SHP77 treated with DMSO at 0.1 percent for 48 hours (cell line): ENCODE measurements at places on chromosomes 5 and 9.

GRCh38 chr5:93621327-93621798 lies 38.3 kb downstream of the NR2F1 start:
- peak; percentile 74 for DNase-seq

DNA sequence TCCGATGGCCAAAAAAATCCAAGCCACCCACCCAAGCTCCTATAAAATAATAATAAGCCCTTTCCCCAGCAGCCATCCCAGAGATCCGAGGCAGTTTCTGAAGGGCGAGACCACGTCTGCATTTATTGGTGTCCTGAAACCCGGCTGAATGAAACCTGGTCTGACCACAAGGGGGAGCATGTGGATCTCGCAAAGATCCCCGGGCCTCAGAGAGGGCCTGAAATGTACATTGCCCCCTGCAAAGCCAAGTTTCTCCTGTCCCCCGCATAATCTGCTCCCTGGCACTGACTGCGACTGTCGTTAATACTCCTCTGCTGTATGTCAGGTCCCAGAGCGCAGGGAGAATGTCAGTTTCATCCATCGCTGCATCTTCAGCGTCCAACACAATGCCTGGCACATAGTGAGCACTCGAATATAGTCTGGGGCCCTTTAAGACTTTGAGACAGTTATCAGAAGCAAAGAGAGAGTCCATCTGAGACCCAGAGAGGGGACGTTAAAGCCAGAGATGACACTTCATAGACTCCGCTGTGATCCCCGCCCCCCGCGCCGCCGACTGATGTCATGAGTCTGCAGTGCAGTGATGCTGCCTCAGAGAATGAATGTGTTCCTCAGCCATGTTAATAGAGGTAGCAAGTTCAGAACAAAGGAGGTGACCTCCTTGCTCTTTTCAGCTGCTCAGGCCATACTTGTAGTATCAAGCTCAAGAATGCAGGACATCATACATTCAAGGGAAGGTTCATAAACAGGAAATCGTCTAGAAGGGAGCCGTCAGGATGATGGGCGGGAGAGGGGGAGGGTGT lies 74.5 kb upstream of the BARHL1 start:
- DNase-seq = peak; percentile 47

GRCh38 chr9:110573305-110573704 lies 6.2 kb downstream of the SVEP1 start:
- no peak for DNase-seq

DNA sequence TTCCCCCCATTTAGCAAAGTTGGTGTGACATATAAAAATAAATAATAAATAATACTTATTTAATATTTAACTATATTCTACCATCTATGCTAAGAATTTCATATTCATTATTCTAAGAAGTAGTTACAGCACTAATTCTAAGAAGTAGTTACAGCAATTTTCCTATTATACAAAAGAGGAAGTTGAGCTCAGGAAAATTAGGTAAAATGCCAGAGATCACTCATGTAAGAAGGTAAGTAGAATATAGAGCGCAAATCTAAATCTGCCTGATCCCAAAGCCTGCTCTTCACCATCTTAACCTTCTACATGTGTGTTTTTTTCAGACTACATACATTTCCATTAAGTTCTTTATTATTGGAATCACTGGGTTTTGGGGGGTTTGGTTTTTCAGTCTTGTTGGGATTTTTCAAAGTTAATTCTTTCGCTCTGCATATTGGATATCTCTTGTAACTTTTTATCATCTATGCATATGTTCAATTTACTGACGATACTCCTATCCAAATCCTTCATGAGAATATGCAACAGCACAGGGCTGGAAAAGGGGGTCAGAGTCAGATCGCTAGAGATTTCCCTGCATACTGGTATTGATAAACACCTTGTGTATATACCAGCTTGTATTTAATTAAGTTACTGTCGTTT lies 852.1 kb downstream of the MAT2B start:
- DNase-seq = no peak

DNA sequence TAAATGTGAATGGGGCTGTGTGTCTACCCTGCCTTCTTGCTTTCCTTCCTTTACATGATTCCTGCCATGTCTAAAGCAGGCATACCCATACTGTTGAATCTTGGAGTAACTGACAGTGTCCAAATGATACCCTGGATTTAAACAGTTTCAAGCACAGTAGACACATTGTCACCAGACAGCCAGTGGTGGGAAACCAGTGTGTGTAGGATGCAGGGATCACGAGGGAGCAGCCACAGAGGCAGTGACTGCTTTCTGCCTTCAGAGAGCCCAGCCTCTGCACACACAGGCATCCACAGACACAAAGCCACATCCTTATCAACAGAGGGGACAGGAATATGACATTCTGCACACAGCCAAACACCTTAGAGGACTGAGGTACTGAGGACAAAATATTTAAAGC lies 184.2 kb upstream of the TBCA start:
- no peak for DNase-seq

- no peak for DNase-seq
Measured at GRCh38 chr5:4199049-4199841, 603.6 kb downstream of the IRX1 start.

DNA sequence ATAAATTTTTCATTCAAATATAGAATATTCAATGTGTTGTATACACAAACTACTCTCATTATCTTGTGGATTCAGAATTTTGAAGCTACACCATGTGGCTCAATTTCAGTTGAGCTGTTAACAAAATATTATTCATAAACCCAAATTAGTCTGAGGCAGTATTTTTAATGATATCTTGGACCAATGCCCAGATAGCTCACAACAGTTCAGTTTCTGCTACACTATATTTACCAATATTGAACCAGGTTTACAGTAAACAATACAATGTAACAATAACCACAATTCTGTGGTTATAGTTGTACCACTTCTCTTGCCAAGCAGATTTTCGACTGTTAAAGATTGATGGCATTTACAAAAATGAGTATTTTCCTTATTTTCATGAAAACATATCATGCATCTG lies 99.9 kb downstream of the SSBP2 start:
- DNase-seq = no peak

- DNase-seq = no peak
Measured at GRCh38 chr9:112881331-112881730, 9.3 kb downstream of the SLC46A2 start.

DNA sequence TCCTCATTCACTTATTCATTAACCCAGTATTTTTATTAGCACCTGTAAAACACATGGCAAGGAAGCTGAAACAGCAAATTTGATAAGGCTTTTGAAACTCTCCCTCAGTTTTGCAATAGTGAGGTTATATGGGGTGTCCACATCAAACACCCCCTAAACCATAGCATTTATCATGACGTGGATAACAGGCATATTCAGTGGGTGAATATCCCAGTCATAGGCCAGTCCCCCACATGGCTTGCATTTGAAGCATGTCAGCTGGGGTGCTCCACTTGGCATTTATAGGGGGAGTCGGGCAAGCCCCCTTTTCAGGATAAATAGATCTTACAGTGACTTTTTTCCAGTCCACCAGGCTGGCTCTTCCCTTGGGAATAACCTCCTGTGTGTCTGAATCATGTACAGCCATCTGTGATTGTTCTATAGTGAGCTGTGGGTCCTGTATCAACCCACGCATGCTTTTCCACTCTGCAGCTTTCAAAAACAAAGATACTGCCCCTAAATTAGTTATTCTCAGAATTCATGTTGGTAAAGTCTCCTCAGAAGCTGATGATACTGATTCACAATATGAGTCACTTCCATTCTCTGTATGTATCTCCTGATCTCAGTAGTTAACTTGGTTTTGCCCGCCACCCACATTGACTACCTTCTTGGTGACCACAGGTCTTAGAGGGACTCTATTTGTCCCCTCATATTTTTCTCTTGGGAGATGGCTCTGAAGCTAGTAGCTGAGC lies 84.4 kb upstream of the SPIN1 start:
- DNase-seq = no peak

GRCh38 chr9:127081250-127082185 lies 40.9 kb downstream of the ANGPTL2 start:
- no peak for DNase-seq

- no peak for DNase-seq
Measured at GRCh38 chr9:82457891-82458290, 469.3 kb downstream of the SPATA31D1 start.

- no peak for DNase-seq
Measured at GRCh38 chr9:1296331-1296730, 246.2 kb downstream of the DMRT2 start.

DNA sequence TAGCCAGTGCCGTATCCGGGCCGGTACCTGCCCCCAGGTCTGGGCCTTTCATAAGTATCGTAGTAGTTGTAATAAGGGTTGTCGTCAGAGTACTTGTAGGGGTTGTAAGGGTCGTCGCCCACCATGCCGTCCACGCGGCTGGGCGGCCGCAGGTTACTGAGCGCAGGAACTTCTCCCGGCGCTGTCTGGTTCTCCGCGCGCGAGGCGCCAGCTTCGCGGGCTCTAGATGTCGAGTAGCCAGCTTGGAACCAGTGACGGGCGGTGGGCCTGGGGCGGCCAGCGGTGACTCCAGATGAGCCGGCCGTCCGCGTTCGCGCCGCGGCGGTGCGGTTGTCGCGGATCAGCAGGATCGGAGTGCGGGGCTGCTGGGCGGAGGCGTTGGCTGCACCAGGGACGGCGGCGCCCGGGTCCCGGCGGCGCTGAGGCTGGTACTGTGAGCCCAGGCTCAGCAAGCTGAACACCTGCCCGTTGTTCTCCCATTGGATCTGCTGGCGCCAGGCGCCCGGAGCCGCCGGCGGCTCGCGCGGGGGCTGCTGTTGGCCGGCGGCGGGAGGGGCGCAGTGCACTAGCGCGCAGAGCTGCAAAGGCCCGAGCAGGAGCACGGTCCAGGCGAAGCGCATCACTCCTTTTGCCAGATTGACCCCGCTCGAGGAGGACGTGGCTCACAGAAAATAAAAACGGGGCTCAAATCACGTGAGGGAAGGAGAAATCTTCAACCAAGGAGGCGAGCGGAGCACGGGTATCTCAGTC lies 518 bp downstream of the LOX start:
- DNase-seq = peak; percentile 22

- no peak for DNase-seq
Measured at GRCh38 chr5:10756549-10756948, 4.5 kb downstream of the DAP start.
